ENCODE measurements at places on chromosomes 1 and 21. TPM values are rescaled to one million over a fixed set of nuclear protein-coding genes. Genes with fewer than 3 reads are reported as not detected.

The KRTAP25-1 gene
- total RNA-seq = not detected

DNA sequence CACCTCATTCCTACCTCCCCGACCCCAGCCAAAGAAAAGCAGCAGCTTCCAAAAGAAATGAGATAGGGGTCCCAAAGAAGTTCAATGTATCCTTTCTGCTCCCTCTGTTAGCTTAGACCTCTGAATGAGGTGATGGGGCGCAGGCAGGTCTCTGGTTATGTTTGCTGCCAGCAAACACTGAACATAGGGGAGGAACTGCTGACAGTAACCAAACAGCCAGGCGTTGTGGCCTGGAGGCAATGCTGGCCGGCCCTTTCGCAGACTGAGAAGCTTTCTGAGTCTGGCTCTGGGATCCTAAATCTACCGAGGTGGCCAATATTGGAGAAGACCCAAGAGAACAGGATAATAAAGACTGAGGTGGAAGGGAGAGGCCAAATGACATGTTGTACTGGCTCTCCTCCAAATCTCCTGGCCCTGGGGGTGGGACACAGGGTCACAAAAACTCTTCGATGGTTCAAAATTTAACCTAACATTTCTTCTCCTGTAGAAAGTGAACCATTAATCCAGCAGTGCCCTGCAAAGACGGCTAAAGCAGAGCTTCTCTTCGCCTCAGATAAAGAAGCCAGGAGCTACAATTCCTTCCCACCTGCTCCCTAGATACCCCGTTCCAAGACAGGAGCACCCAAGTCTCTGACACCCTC lies 19.6 kb downstream of the SSR2 start:
- DNase-seq = no peak

GRCh38 chr1:103063921-103064320 lies 44.4 kb downstream of the COL11A1 start:
- DNase-seq = no peak

The RUNX3 gene
- not detected for total RNA-seq

DNA sequence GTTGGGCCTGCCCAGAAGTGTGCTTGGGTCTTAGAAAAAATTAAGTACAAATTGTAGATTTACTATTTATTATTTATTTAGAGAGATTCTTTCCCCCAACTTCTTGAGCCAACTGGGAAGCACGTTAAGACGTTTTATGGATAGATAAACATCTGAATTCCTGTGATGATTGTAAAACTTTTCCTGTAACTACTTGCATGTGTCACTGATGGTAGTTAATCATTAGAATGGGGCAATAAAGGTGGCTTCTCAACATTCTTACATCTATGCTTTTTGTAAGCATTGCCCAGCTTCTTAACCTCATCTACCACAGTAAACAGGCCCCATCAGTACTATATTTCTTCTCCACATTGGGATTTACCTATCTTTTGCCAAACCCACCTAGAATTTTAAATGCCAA lies 559.8 kb downstream of the LMO4 start:
- DNase-seq = no peak

DNA sequence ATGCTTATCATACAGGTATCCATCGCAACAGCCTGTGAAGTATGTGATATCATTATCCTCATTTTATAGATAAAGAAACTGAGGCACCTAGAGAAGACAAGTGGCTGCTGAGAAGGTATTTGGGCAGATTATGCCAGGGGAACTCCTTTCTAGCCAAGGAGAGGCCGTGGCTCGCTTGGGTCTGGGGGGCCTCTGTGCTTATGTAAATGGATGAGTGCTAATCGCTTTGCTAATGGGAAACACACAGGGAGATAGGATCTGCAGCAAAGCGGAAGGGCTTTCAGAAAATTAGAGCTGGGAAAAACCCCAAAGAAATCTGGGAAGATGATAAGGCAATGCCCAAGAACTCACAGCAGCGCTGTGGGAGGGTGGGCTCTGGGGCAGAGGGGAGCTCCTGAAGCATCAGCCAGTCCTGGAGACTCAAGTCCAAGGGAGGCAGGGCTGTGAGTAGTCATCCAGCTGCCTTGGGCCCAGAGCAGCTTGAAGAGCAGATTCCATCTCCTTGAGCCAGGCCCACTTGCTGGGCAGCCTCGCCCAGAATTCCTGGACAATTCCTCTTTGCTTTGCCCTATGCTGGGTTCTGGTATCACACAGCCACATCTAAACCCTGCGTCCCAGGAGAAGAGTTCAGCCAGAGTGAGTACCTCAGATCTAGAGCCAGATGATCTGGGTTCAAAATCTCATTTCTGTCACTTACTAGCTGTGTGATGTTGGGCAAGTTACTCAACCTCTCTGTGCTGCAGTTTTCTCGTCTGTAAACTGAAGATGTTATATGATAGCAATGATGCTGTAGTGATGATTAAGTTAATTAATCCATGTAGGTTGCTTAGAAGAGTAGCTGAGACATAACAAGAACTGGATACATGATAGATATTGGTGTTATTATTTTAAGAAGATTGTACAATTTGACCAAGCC lies 36.7 kb downstream of the FOXD2 start:
- no peak for DNase-seq

DNA sequence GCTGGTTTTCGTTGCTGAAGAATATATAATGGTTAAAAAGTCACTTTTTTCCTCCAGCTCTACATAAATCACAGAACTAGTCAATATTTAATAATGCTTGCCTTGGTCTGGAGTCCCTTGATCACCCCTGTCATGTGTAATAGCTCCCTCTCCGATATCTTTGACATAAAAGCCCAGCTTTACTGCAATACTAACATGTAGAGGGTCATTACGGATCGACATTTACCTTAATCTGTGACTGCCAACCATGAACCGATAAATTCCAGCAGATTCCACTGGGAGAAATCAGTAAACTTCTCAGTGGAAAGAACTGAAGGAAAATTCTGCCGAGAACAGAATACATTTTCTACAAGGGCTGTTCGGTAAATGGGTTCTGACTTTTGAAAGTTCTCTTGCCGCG lies 396.5 kb downstream of the KCTD3 start:
- no peak for DNase-seq

The FCRL5 gene
- total RNA-seq = not detected

The KCNJ10 gene
- not detected for total RNA-seq

- DNase-seq = no peak
These were observed 16.8 kb upstream of the SMYD2 start for GRCh38 chr1:214264196-214264595.

GRCh38 chr21:26005464-26005863 lies 165.1 kb downstream of the APP start:
- DNase-seq = no peak

- DNase-seq = peak; percentile 15
These were observed 35.7 kb upstream of the CLSTN1 start for GRCh38 chr1:9859281-9860014.

The NBPF6 gene
- not detected for total RNA-seq

GRCh38 chr1:32480003-32480402 lies 15.1 kb downstream of the ZBTB8B start:
- no peak for DNase-seq

DNA sequence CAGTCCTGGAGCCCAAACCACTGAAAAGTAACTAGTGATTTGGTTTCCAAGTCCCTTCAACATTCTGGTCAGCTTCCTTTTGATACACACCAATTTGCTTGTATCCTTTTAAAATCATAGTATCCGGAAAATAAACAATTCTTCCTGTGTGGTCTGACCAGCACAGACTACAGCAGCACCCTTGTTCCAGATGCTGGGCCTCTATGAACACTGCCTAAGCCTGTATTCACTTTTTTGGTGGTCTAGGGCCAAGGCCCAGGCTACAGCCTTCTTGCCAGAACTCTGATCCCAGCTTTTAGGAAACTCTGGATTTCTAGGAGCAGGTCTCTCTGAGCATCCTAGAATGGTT lies 801 bp upstream of the DDAH1 start:
- peak; percentile 66 for DNase-seq

The ACTN2 gene
- total RNA-seq = under 0.01 TPM

DNA sequence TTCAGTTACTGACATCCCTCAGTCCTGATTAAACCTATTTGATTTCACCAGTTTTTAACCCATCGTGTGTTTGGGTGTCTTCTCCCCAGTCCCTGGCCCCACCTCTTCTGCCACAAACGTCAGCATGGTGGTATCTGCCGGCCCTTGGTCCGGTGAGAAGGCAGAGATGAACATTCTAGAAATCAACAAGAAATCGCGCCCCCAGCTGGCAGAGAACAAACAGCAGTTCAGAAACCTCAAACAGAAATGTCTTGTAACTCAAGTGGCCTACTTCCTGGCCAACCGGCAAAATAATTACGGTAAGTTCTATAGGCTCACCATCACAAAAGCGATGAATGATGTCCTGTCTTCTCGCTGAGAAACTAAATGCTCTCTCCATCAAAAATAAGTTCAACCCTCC lies 28.7 kb downstream of the NBPF3 start:
- DNase-seq = peak; percentile 37

- no peak for DNase-seq
These were observed 43.5 kb upstream of the ADARB1 start for GRCh38 chr21:45030682-45031570.

The TRIM46 gene
- total RNA-seq = 2.5 TPM

The PTPRU gene
- 7.0 TPM for total RNA-seq

DNA sequence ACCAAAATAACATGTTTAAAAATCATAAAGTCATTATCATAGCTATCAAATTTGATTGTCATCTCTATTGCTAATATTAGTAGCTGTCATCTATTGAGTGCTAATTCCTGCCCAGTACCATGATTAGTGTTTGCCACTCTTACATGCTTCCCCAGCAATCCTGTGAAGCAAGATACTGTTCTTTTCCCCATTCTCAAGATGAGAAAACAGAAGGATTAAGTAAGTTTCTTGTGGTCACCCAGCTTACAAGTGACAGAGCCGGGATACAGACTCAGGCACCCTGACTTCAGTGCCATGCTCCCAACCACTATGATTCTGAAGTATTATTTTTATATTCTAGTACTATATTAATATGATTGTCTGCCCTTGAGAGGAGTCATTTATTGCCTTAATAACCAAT lies 36.5 kb downstream of the LRRC8C start:
- DNase-seq = no peak

The ITLN2 gene
- total RNA-seq = not detected

The ZYG11A gene
- total RNA-seq = 2.0 TPM

DNA sequence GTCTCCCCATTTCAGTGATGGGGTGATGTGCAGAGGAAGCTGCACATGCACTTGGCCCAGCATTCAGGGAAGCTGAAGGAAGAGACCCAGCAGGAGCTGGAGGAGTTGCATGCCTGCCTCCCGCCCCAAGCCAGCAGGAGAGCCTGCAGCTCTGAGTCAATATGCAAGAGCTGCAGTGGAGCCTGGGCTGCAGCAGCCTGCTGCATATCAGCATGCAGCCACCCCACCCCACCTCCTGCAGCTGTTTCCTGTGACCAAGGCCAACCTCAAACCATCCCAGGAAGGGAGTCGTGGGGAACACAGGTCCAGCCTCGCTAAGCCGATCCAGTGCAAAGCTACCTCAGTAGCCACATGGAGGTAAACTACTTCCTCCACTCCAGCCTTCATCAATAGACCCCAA lies 18.9 kb downstream of the AGT start:
- DNase-seq = no peak

- peak; percentile 94 for DNase-seq
These were observed 26.2 kb upstream of the A3GALT2 start for GRCh38 chr1:33346927-33347649.

The SORT1 gene
- 16.7 TPM for total RNA-seq

GRCh38 chr1:94624203-94624602 lies 82.6 kb upstream of the F3 start:
- DNase-seq = no peak

DNA sequence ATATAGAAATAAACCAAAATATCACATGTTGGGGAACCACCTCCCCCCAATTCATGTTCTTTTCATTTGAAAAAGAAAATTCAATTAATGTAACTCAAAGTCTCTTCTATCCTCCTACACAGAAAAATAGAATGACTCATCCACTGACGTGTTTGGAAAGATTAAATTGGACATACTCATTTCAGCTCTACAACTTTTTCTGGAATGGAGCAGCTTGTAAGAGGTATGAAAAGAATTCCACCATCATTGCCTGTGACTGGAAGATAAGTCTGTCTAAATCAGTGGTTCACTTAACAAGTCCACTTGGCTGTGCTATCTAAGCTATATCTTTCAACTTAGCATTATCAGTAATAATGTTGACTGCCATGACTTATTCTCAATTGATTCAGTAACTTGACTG lies 702.3 kb downstream of the BRINP3 start:
- peak; percentile 97 for DNase-seq
